ENCODE measurements at places on chromosomes 3 and 15.

DNA sequence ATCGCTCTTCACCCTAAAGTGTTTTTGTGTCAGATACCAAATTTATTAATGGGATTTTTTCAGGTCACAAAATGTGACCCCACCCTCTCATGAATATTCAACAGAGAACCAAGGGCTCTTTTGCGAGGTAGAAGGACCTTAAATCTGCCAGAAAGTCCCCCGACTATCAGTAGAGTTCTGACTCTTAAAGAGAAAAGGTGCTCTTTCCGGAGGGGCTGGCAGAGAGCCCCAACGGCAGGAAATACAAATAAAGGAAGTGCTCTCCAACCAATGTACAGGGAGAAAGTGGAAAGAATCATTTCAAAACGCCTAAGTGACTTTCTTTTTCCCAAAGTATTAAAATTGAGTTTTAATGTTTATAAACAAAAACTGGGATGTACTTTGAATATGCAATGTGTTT lies 517.2 kb downstream of the FOXP1 start:
- DNase-seq = no peak

DNA sequence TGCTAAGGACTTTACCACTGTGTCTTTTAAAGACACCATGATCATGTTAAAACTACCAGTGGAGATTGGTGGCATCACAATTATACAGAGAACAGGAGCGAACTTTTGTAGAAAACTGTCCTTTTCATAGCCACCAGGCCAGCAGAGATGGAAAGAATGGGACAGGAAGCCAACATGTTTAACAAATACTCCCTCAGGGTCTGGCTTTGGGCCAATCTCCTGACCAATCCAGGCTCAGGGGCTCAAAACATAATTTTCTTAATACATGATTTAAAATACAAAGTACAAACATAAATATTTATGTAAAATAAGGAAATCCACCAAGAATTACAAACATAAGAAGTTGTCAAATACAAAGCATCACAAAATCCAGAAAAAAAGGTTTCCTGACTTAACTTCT lies 266.0 kb downstream of the VPS13C start:
- DNase-seq = no peak

DNA sequence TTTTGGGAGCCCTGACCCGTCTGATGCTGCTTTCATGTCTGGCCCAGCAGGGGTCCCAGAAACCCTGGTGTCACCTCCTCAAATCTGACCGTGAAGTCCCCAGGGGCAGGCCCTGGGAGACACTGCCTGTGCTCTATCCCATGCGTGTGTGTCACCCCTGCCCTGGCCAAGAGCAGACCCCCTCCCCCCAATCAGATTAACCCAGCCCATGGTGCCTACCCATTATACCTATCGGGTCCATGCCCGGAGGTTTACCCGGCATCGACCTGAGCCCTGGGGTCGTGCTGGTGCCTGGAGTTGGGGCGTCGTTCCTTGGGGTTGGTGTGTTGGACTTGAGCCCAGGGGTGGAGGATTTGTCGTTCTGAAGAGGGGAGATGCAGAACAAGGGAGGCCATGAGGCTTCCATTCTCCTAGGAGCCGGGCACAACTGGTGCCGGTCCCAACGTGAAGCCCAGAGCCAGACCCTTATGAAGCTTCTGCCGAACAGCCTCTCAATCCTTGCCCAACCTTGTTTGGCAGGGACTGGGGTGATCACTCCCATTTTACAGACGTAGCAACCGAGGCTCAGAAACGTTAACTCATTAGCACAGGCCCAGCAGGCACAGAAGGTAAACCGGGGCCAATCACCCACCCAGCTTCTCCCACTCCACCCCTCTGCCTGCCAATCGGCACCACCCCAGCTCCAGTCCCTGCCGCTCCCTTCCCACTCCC lies 39.6 kb downstream of the TLE3 start:
- no peak for DNase-seq

DNA sequence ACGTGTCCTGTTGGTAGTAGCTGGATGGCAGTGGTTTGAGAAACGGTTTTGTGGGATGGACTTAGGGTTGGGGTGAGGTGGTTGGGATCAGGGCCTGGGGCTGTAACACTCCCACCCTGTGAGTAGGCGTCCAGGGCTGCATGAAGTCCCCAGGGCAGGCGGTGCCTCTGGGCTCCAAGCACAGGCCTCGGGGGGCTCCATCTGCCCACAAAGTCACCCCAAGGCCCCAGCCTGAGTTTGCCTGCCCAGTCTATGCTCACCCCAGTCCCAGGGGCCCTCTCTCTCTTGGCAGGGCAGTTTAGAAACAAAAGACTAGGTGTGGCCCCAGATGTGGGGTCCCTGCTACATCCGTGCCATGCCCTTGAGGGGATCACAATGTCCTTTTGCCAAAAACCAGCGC lies 86.9 kb upstream of the PRR23E start:
- DNase-seq = no peak

DNA sequence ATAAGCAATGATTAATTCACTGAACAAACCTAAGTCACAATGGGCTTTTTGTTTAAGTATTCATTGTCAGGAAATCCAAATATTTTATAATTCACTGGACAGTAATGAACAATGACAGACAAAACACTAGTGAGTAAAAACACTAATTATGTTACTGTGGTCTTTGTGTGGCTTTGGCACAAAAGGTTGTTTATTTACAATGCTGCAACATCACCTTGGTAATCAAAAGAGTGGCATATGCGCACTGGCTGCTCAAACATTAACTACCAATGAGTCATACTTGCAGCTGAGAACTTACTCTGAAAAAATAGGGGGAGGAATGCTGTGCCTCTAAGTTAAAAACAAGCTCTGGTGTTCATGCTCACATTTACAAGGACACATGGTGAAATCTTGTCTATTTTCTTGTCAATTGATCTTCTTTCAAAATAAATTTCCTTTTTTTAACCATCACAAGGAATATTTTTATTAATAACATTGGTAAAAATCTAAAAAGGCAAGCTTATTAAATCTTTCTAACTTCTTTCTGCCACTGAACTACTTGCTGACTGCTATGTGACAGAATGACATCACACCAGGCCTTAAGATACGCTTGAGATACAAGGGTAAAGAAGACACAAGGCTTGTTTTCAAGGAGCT lies 85.2 kb upstream of the PPIB start:
- no peak for DNase-seq

GRCh38 chr3:126370055-126370454 lies 12.8 kb upstream of the KLF15 start:
- DNase-seq = no peak

DNA sequence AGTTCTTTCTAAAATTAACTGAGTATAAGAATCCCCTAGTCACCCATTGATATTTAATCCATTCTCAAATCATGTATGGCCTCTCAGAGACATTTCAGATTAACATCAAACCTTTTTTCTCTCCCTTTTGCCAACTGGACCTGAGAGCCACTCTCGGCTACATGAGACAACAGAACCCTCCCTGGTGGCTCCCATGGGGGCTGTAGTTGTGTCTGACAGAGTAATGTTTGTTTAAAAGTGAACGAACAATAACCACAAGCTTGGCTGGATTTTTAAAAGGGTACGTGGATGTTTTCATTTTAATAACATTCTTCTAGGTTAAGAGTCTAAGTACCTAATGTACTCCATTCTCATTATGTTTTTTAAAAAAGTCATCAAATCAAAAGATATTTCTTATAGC lies 37.1 kb downstream of the P3H2 start:
- no peak for DNase-seq

GRCh38 chr3:80087767-80088166 lies 320.0 kb upstream of the ROBO1 start:
- no peak for DNase-seq

DNA sequence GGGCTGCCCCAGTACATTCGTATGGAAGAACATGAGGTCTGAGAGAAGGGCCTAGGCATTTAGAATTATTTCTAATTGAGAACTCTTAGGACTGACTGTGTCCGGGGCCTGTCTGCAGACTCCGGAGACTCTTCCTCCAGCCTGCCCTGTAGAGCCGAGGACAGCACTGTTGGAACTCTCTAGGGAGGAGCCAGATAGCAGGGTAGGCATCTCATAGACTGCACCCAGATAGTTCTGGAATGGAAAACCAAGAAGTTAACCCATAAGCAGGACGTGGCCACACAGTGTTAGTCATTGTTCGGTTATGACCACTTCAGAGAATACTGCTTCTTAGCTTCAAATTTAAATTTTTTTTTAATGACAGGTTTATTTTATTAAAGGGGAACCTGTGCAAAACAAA lies 59.5 kb downstream of the SNRK start:
- no peak for DNase-seq

GRCh38 chr3:94887065-94887464 lies 824.2 kb downstream of the NSUN3 start:
- no peak for DNase-seq

DNA sequence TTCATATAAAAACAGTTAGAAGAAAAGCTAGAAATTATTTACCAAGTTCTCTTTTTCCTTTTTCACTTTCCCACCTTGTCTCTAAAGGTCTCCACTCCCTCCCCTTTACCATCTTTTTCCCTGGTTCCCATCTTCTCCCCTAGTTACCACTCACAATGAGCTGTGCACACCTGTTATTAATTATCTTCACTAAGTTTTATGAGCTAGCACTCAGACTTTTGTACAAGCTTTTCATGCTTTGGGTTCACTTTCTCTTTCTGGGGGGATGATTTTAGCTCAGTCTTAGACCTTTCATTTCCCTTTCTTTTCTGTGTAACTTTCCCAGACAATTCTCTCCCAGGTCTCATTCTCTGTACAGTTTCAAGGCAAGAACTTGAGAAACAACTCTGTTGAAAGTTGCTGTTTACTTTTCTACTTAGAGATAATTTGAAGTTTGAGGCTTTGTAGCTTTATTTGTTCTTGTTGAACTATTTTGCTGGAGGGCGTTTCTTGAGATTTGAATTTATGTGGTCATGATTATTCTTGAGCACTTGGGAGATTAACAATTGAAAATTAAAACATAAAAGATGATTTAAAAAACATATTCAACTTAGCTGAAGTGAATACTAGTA lies 24.0 kb upstream of the AADAC start:
- no peak for DNase-seq

DNA sequence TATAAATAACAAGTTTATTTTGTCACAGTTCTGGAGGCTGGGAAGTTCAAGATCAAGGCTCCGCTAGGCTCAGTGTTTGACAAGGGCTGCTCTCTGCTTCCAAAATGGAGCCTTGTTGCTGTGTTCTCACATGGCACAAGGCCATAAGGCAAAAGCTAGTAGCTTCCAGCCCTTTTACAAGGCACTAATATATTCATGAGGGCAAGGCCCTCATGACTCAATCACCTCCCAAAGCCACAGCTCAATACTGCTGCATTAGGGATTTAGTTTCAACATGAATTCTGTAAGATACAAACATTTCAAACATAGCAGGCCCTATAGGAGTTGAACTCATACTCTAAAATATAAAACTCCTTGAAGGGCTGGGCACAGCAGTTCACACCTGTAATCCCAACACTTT lies 30.2 kb downstream of the ZBTB11 start:
- no peak for DNase-seq

DNA sequence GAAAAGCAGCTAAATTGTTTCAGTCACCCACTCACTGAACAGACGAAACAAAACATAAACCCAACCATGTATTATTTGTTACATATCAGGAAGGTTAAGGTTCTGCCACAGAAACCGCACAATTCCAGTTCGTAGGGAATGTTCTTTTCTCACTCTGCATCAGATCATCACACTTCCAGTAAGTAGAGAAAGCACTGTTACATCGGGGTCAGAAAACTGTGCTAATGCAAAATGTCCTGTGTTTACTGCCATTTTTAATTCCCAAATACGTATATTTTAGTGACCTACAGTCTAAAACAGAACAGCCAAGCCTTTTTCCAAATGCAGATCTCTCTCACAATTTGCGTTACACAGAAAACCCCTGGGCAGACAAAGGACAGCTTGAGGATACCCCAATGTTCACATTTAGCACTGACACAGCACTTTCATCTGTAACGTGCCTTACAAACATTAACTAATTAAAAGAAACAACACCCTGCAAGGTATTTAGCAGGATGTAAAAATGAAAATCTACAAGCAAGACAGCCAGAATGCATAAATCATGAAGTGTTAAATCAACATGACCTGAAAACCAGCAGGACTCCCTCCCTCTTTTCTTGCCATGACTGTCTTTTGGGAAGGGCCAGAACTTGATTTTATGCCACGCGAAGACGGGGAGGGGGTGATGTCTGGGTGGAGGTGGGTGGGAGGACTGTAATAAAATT lies 34.8 kb upstream of the SKIL start:
- no peak for DNase-seq

GRCh38 chr15:25236143-25236860 lies 202.5 kb downstream of the UBE3A start:
- no peak for DNase-seq

DNA sequence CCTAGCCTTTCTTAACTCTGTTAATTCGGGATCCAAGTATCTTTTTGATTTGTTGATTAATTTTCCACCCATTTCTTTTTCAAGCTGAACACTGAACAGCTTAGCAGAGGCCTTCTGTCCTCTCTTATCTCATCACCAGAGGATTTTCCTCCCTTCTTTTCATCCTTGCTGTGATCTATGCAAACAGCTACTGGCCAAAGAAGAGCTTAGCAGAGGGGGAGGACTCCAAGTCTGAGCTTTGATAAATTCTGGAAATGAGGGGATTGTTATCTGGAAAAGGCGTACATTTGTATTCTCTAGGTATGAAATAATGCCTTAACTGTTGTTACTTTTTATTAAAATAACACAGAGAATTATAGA lies 13.4 kb downstream of the DZIP3 start:
- no peak for DNase-seq

GRCh38 chr3:976006-976405 lies 116.8 kb upstream of the CNTN6 start:
- DNase-seq = no peak

- DNase-seq = no peak
Observed at GRCh38 chr3:108918866-108919265, 34.8 kb downstream of the GUCA1C start.

- no peak for DNase-seq
Observed at GRCh38 chr15:39641191-39641889, 60.5 kb downstream of the THBS1 start.

- DNase-seq = no peak
Observed at GRCh38 chr3:42473083-42473932, 29.1 kb upstream of the VIPR1 start.

GRCh38 chr3:40504636-40505430 lies 1.0 kb upstream of the ZNF620 start:
- DNase-seq = no peak
